Urinary bladder (tissue), 4 donors: ENCODE measurements at places on chromosomes 12 and 14.

GRCh38 chr12:95848575-95849388, 10.0 kb upstream of the SNRPF start:
- DNase-seq = no peak

DNA sequence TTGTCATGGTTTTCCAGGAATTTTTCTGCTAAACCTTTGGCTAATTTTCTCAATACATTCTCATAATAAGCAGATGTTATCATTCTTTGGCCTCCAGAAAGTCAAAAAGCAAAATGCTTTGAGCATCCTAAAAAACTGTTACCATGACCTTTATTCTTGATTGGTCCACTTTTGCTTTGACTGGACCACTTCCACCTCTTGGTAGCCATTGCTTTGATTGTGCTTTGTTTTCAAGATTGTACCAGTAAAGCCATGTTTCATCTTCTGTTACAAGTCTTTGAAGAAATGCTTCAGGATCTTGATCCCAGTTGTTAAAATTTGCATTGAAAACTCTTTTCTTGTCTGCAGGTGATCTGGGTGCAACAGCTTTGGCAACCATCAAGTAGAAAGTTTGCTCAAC, 180.1 kb downstream of the DUSP6 start:
- no peak for DNase-seq

DNA sequence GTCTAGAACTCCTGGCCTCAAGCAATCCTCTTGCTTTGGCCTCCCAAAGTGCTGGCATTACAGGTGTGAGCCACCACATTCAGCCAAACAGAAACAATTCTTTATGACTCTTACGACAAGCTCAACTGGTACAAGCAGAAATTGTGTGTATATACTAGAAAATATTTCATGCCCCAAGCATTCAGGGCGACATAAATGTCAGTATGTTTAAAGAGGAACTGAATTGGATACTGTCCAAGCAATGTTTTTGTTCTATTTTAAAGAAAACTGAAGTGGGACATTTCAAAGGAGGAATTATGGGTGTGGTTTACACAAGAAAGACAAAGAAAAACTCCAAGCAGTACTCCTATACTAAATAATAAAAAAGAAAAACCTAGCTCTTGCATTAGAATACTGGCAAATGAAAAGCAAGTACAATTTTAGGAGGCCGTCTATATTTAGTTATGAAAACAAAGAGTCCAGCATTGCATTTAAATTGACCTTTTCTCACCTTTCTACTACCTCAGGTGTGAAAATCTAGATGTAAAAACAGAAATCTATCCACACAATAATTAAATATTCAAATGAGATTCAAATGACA, 48.9 kb downstream of the PPP1R12A start:
- no peak for DNase-seq

GRCh38 chr14:51663783-51664326, 12.1 kb downstream of the FRMD6 start:
- DNase-seq = no peak

DNA sequence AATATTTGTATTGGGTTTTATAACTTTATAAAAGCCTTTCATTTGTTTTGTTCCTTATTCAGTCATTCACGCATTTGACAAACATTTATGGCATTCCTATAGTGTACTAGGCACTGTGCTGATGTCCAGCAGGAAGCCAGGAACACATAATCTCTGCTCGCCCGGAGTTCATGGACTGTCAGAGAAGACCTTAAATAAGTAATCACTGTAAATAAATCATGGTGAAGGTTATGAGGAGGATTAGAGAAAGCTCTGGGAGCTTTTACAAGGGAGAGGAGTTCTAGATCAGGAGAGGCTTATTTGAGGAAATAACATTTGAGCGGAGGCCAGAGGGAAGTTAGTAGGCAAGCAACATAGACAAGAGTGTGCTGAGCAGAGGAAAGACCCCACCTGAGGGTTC, 1.4 kb upstream of the RDH11 start:
- DNase-seq = no peak

DNA sequence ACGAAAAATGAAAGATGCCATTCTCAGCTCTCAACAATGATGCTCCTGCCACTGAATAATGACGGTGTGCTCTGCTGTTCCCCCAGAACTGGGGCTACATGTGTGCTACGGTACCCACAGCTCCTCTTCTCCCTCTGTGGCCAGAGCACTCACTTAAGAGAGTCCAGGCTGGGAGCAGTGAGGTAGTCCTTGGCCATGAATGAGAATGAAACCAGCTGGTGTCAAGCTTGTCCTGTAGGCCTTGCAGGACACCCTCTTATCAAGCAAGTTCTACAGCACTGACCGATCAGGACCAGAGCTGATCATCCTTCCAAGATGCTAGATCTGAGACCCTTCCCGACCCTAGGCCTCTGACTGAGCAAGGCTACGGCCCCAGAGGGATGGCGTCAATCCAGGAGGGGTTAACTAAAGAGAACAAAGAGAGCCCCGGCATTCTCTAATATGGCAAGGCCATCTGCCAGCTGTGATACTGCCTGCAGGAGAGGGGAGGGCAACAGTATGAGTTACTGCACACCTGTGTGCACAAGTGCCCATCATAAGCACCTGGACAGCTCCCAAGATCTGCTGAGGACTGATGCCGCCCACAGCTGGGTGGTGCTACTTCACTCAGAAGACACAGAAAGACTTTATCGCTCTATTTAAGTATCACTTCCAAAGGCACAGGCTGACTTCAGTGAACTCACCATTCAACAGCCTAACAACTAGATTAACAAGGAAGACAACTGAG, 30.5 kb downstream of the APPL2 start:
- DNase-seq = no peak

DNA sequence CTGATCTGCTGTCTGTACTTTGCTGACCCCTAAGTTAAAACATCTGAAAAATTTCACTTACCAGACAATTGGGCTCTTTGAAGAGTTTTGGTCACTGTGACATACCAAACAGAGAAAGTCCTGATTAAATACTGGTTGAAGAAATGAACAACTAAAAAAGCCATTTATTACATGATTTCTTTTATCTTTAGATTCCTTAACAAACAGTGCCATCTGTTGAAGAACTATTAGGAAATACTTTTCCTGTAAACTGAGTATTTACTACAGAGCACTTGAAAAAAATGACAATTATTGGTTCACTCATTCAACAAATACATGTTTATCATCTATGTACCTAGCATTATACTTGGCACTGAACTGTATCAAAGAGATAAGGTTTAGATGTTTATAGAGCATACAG, 6.5 kb upstream of the WASHC4 start:
- DNase-seq = no peak

DNA sequence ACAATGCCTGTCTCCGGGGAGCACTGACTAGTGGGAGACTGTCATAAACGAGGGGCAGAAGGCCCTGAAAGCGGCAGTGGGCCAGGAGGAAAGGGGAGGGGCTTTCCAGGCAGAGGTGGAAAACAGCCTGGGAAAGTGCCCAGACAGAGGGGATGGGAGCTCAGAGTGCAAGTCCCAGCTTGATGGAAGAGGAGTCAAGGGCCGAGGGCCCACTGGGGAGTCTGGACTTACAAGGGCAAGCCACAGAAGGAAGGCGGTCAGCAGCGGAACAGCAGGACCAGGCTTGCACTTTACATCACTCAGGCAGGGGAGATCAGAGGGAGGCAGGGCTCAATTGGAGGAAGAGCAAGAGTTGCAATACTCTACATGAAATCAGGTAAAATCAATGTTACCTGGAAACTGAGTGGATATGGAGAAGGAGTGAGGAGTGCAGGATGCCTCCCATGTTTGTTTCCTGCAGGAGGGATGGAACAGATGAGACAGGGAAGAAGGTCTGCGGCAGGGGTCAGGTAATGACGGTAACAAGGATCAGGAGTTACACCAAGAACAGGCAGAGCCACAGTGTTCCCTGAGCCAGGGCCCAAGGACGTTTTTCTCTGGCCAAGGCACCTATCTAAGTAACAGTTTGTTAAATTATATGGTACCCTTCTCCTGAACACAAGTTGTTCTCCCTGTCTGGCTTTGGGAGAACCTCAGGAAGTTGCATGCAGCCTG, 23.8 kb downstream of the PXN start:
- no peak for DNase-seq

DNA sequence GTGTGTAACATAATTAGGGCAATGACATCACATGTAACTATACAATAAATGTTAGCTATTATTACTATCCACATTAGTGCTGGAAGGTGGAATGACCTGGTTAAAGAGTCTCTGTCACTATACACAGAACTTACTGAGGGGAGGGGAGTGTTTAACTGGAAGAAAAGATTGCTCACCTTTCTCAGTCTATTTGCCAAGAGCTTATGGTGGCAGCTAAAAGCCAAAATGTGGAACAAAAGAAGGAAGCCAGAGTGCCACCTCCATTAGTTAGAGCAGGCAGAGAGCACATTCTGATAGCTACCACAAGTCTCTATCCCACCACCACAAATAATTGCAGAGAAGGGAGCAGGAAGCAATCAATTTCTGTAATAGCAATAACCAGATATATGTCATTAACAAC, 124.4 kb downstream of the MED13L start:
- no peak for DNase-seq

GRCh38 chr14:69620981-69621380, 9.6 kb downstream of the SUSD6 start:
- no peak for DNase-seq

DNA sequence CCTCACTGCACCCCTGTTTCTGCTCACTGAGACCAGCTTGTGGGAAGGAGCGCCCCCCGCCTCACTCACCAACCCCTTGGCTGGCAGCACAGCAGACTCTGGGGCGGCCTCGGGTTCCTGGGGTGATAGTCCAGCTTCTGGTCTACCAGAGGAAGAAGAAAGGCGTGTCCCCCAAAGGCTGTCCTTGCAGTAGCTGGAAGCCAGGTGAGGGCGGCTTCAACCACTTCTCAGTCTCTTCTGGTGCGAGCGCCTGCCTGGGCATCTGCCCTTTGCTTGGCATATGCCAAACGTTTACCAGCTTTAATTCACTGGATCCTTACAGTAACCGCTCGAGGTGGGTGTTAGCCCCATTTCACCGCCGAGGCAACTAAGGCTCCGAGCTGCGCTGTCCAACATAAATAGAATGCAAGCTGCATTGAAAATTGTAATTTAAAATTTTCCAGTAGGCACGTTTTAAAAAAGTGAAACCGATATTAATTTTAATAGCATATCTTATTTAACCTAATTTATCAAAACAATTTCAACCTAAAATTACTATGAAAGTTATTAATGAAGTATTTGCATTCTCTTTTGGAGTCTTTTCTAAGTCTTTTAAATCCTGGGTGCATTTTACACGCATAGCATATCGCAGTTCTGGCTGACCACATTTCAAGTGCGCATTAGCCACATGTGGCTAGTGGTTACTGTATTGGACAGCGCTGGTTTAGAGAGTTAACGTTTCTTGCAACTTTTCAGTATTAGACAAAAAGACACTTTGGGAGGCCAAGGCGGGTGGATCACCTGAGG, 872 bp downstream of the FAM177A1 start:
- DNase-seq = no peak

GRCh38 chr12:78392918-78393317, 471.7 kb upstream of the SYT1 start:
- no peak for DNase-seq

GRCh38 chr12:63317286-63317846, 166.4 kb upstream of the AVPR1A start:
- DNase-seq = no peak

DNA sequence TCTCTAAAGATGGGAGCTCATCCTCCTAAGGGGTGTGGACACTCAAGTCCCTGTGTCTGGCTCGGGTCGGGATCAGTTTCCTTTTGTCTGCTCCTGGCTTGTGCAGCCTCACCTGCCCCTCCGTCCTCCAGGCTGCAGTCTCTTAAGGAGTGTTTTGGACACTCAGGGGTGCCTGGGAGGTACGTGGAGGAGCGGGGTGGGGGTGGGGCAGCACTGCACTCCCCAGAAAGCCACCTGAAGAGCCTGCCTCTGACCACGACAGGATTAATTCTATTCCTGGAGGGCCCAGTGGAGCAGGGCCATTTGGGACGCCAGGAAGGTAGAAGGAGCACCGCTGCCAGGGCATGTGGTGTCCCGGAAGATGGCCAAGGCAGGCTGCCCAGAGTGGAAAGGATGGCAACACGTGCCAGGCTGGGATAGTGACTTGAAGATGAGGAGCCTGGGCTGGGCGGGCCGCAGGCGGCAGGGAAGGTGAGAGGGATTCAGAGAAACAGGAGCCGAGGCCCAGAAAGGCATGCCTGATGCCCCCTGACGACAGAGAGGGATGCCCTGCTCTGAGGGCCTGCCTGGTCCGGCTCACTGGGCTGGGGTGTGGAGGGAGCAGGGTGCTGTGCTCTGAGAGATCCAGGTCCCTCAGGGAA, 14.8 kb upstream of the LRTM2 start:
- no peak for DNase-seq

DNA sequence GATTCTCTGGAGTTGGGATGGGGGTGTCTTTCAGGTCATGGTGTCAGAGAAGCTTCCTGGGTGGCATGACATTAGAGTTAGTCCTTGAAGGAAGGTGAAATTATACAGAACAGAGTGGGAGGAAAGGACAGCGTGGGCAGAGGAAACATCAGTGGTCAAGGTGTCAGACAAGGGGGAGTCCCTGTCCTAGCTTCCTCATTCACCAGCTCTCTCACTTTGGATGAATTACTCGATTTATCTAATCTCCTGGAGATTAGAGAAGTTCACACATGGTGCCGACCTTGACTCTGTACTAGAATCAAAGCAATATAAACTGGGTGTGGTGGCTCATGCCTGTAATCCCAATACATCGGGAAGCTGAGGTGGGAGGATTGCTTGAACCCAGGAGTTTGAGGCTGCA, 492.9 kb downstream of the VRK1 start:
- no peak for DNase-seq

GRCh38 chr14:82562881-82563280, 1029.2 kb upstream of the SEL1L start:
- DNase-seq = no peak
